ENCODE measurements at places on chromosomes 11 and 22.

GRCh38 chr11:73265853-73266645 is 6.1 kb upstream of the P2RY6 start:
- no peak for DNase-seq

DNA sequence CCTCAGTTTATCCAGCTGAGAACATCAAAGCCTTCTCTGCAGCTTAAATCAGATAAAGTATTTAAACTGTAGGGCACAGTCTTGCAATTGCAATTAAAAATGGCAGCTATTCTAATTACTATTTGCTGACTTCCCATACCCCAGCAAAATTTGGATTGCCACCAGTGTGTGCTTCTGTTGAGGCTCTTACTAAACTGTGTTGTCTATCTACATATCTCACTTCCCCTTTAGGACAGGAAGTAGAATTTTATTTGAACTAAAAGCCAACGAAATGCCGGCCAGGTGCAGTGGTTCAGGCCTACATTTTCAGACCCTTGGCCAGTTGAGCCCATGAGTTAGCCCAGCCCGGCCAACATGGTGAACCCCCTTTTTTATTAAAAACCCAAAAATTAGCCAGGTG is 7.1 kb downstream of the SAA4 start:
- no peak for DNase-seq

GRCh38 chr11:1573903-1574237 is 1.8 kb upstream of the DUSP8 start:
- no peak for DNase-seq

DNA sequence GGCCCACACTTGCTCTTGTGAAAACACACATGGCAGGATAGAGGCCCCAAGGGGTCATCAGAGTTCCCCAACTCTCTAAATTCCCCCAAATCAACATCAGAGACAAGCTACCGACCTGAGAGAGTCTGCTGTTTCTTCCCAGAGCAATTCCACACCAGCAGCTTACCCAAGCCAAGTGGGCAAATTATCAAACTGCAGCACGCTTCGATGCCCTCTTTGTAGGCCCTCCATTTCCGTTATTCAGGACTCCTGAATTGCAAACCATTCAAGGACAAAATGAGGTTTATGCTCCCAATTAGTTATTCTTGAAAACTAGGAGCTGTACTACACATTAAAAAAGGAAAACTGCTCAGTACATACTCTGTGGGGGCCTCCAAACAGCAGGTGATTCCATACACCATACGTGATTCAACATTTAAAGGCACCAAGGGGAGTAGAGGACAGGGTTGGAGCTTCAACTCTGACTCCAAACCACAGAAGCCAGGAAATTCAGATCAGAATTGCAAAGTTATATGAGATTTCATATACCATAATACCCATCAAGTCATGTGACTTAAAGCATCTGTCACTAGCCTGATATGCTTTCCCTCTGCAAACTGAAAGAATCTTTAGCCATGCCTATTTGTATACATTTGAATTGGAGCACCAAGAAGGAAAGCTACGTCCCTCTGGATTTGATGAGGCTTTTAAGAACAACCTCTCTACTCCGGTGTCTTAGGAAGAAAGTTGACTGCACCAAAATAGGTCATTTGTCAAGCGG is 234.8 kb downstream of the CADM1 start:
- no peak for DNase-seq

- no peak for DNase-seq
Observed at GRCh38 chr11:120649316-120649715, 137.8 kb downstream of the GRIK4 start.

- no peak for DNase-seq
Observed at GRCh38 chr11:87743007-87743406, 432.2 kb downstream of the RAB38 start.

- no peak for DNase-seq
Observed at GRCh38 chr22:21697880-21698279, 32.1 kb downstream of the PPIL2 start.

DNA sequence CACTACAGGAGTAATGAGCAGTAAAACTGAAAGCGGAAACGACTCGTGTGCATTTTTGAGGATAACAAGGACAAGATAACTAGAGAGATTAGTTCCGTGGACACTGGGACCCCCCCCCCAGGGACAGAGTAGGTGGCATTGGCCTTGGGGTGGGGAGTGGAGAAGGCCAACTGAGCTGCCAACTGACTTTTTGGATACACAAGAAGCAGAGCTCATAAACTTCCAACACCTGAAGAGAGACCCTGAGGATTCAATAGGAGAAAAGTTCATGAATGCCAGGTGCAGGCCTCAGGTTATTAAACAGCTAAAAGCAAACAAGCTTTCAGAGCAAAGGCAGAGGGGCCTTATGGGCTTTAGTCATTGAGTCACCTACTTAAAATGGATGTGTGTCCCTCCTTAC is 17.6 kb upstream of the PRSS23 start:
- DNase-seq = no peak

DNA sequence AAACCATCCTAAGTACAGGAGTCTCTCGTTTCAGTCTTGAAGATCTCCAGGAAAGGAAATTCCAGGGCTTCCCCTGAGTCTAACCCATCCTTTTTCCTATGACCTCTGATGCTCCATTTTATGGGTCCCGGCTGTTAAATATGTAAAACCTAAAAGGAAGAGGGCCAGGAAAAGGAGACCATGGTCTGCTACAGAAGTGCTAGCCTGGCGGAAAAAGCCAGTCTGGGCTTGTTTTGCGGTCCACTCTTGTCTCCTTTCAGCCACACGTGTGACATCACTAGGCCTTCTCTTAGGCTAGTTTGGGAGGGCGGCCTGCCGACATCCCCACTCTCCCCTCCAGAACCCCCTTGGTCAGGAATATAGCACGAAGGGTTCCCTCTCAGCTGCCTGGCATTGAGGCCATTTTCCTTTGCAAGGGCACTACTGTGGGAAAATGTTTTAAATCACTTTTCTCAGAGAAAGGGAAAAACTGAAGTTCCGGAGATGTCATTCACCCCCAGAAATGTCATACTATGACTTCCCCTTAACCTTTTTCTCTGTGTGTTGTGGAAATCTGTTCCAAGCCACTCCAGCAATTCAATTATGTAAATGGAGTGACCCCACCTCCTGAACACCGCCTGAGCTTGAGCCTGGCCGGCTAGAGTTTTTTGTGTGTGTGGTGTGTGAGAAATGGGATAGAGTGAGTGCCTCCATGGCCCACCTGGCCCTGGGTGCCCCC is 86.9 kb downstream of the UBASH3B start:
- no peak for DNase-seq

DNA sequence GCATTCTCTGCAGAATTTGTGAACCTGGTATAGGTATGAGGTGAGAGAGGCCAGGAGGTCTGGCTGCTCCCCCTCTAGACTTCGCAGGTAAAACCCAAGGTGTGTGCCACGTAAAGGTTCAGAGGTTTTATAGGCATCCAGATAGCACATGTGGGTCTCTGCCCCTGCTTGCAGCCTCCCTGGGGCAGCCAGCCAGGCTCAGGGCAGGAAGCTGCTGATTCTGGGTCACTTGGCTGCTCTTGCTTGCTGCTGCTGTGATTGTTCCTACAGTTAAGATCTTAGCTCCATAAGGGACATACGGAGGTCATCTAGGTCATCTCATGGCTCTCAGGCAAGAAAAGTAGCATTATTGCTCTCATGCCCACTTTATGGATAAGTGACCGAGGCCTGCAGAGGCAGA is 30.2 kb downstream of the ZBTB16 start:
- DNase-seq = no peak

DNA sequence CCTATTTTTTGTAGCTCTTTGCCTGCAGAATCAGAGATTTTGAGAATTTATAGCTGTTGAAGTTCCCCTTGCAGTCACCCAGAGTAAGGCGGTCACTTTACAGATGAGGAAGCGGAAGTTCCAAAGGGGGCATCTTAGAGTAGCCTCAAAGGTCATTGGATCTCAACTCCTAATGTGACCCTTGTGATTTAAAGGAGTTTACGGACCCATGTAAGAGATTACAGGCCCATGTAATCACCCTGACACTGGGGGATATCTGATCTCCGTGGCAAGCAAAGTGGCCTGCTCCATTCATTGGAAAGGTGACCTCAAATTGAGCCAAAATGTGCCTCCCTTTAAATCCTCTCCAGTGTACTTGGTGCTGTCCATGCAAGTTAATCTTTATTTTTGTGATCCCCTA is 15.7 kb downstream of the P2RX3 start:
- DNase-seq = no peak

DNA sequence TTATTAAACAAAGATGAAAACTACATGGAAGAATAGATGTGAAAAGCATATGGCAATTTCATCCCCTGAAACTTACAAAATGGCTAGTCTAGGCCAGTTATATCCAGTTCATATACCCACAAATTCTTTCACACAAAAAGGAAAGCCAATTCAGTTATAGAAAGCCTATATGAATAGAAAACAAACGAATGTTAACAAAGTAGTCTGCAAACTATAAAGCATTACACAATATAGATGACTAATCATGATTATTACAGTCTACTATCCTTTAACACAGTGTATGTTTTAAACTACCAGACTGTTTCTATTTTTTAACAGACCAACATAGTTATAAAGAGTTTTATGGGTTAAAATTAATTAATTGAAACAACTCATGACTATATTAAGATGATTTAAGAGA is 12.1 kb downstream of the DCUN1D5 start:
- DNase-seq = no peak

- DNase-seq = no peak
Observed at GRCh38 chr11:36282926-36283325, 6.3 kb downstream of the COMMD9 start.

GRCh38 chr11:61564936-61565696 is 15.8 kb downstream of the SYT7 start:
- no peak for DNase-seq

GRCh38 chr22:47053726-47054141 is 291.3 kb downstream of the TBC1D22A start:
- DNase-seq = no peak

DNA sequence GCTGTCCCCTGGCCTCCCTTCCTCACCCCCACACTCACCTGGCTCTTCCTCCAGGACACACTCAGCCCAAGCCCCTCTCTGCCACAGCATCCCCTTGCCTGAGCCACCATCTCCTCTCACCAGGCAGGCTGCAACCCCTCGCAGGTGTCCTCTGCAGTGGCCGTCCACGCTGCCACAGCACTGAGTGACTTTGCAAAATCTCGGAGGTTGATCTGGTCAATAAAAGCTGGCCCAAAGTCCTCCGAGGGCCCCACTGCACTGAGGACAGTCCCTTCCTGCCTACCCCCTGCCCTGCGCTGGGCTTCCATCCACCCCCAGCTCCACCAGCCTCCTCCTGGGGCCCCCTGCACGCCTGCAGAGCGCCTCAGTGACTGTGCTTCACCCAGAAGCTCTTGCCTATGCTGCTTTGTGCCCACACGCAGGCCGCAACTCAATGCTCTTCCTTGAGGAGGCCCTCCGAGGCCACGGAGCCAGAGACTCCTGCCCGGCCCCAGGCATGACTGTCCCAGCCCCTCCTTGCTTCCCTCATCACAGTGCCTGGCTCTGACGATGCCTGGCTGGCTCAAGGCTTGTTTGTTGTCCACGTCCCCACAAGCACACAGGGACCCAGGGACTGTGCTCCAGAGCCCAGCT is 30.8 kb upstream of the SLC22A12 start:
- no peak for DNase-seq

GRCh38 chr11:119376197-119376847 is 5.2 kb downstream of the USP2 start:
- DNase-seq = no peak

DNA sequence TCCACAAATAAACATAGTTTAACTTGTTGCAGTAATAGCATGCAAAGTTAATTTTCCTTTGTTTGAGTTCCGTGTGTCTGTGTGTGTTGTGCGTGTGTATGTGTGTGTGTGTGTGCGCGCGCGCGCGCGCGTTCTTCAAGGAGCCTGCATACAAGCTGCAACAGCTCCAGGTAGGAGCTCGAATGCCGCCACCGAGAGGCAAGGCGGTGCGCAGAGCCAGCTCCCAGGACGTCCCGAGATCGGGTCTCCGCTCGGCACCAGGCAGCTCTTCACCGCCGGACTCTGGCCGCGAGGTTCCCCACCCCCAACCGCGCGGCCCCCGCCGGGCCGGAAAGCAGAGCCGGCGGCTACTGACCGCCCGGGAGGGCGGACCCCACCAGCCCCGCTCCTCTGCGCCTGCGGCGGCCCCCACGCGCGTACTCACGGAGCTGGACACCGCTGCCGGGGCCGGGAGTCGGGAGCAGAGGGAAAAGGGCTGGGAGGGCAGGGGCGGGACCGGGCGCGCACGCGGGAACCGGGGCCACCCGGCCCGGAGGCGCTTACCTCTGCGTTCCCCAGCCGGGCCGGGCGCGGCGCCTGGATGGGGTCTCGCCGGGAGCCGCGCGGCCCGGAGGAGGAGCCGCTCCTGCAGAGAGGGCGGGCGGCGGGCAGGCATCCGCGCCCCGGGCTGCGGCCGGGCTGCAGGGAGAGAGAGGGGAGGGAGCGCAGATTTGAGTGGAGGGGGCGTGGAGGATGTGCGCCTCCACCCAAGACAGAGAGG is 40.4 kb upstream of the AKIP1 start:
- DNase-seq = peak; percentile 34

- no peak for DNase-seq
Observed at GRCh38 chr11:23564370-23564769, 704.1 kb upstream of the CCDC179 start.

- DNase-seq = no peak
Observed at GRCh38 chr11:37724315-37724714, 1126.3 kb upstream of the RAG2 start.

- no peak for DNase-seq
Observed at GRCh38 chr11:117554601-117555333, 227.1 kb downstream of the CEP164 start.

DNA sequence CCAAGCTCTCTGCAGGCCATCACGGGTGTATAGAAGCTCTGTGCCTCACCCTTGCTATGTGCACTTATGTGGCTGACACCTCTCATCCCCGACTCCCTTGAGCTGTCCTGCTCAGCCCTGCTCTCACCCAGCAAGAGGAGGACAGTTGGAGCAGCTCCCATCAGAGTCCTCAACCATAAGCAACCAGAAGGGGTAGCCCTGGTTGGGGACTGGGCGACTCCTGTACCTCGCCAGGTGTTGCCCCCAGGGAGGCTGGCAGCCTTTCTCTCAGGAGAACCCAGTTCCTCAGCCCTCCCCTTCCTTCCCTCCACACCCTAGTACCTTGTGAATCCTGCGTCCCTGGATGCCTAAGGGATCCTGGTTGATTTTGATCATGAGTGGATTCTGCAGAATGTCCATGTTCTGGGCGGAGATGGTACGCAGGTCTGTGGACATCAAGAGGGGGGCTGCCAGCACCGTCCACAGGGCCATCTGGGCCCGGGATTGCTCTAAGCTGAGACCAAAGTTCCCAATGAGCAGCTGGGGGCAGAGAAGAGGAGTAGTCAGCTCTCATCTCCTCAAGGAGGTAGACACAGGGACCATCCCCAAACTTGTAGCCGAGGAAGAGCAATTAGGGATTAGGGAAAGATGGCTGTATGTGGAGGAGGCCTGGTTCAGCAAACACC is 8.0 kb downstream of the NAGA start:
- no peak for DNase-seq

GRCh38 chr11:113956986-113957385 is 17.9 kb upstream of the HTR3A start:
- DNase-seq = no peak

All from activated CD4-positive, alpha-beta T cell treated with anti-CD3 and anti-CD28 coated beads, Interleukin-10, Interleukin-2, amounts not matched to agents 100 ng/mL and 50 ng/mL, durations not matched to agents 16 hours and 8 hours (primary cell).